ENCODE measurements at places on chromosomes 1 and 21.

DNA sequence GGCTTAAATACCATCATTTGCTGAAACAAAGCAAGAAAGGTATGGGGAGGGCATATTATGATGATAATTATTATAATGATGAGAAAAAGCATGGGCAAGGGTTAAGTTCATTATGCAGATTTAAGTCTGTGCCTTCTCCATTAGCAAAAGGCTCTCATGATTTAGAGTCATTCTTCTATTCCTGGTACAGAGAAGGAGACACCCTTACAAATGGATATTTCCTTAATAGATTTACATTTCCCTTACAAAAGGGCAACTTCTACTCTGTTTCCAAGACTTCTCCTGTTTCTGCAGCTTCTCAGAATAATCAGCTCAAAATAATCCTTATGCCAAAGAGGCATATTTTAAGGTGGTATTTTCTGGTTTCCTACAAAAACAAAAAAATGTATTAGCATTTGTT is 121.1 kb upstream of the CAMK1G start:
- DNase-seq = no peak

GRCh38 chr1:203317429-203318228 is 12.3 kb downstream of the BTG2 start:
- no peak for DNase-seq

DNA sequence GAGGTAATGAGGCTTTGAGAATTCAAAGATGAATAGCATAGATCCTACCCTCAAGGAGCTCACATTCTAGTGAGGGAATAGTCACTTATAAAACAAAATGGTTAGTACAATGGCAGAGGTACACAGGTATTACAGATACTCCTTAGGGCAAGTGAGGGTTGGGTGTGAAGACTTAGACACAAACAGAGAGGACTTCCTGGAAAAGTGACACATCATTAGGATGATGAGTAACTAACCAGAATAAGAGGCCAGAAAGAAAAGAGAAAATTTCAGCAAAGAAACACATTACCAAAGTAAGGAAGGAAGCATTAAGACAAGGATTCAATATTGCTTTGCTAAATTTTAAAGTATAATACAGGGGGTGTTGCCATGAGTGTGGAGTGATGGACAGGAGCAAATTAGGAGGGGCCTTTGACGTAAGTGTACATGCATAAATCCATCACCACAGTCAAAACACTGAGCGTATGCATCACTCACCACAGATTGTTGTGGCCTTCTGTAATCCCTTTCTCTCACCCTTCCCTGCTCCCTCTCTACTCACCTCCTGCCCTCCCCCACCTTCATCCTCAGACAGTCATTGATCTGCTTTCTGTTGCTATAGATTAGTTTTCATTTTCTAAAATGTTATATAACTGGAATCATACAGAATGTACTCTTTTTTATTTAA is 7.9 kb downstream of the CD53 start:
- no peak for DNase-seq

- DNase-seq = no peak
Observed at GRCh38 chr1:11061652-11062365, 2.0 kb upstream of the SRM start.

GRCh38 chr1:174794861-174795260 is 204.9 kb upstream of the CACYBP start:
- no peak for DNase-seq
